ENCODE measurements at places on chromosomes 6 and 20.

GRCh38 chr6:91669154-91669870 is 1082.4 kb upstream of the MAP3K7 start:
- no peak for DNase-seq

GRCh38 chr20:36873498-36874189 is 2.3 kb upstream of the TLDC2 start:
- DNase-seq, result no peak

- no peak for DNase-seq
Measured at GRCh38 chr6:136719280-136720044, 72.8 kb downstream of the MAP3K5 start.

DNA sequence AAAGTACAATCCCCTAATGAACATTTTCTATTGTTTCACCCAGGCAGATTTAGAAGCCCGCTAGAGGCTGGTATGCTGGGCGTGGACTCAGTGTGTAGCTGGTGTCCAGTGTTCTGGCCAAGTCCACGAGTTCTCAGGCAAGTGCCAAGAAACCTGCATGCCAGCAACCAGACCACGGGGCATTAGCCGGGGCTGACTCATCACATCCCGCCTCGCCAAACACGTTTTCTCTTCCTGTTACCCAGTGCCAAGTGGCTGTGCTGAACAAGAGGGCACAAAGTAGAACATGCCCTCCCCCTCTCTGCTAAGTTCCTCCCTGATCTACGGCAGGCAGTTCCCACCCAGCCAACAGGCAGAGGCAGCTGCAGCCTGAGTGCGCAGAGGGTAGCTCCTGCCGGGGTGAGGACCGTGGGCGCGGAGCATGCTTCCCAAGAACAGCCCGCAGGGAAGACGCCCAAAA is 29.6 kb downstream of the RAMACL start:
- DNase-seq, result peak; percentile 99

DNA sequence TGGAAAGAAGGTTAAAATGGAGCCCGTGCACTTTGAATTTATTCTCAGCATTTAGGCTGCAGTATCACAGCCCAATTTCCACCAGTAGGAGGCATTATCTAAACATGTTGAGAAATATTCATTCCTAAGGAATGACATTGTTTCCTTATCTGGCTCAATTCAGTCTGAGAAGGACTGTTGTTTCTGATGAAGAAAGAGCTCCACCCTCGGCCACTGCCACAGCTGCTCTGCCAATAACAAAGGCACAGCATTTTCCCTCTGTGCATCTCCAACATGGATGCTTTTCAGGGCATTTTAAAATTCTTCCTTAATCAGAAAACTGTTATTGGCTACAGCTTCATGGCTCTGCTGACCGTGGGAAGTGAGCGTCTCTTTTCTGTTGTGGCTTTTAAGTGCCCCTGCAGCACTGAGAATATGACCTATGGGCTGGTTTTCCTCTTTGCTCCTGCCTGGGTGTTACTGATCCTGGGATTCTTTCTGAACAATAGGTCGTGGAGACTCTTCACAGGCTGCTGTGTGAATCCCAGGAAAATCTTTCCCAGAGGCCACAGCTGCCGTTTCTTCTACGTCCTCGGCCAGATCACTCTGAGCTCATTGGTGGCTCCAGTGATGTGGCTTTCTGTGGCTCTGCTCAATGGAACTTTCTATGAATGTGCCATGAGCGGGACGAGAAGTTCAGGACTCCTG is at the start of gene CALHM5:
Gene CALHM5, plus strand, starts transcription at position 216 of the 687 bp plus-strand sequence. Its CDS starts 58 bp downstream, at position 274.
- peak; percentile 50 for DNase-seq

GRCh38 chr6:69027861-69028260 is 392.8 kb downstream of the ADGRB3 start:
- no peak for DNase-seq

DNA sequence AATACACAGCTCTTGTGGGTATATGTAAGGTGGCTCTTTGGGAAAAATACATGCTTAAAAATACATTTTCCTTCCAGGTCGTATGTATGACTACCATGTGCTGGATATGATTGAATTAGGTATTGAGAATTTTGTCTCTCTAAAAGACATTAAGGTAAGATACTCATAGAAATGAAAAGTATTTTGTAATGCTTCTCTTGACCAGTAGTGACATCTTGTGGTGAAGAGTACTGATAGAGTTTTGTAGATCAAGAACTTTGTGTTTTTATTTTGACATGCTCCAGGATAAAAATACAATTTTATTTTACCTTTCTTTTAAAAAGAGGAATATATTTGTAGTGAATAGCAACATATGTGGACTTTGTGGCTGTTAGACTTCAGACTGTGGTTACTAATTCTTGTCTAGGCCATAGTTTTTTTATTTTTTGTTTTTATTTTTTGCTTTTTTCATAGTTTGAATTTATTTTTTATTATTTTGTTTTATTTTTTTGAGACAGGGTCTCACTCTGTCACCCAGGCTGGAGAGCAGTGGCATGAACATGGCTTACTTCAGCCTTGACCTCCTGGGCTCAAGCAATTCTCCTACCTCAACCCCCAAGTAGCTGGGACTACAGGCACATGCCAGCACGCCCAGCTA is 17.9 kb downstream of the RPF2 start:
- no peak for DNase-seq

DNA sequence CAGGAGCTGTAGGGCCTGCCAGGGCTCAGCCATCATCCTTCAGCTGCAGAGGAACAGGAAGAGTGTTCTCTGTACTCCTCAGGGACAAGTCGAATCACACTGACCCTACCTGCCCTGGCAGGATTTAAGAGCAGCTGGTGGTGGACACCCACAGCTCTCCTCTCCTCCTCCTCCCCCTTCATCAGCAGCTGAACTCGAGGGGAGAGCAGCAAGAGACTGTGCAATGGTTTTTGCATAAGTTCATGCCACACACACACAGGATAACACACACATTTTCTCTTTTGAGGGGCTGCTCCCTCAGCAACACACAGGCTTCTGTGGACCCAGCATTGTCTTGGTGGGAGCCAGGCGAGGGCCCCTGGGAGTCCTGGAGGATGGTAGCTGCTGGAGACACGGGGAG is at the start of gene CST11:
Gene CST11, minus strand, starts transcription at position 101 of the 400 bp plus-strand sequence. Its CDS starts 65 bp downstream, at position 36.
- DNase-seq, result no peak

GRCh38 chr20:49096203-49096730 is 50.2 kb downstream of the CSE1L start:
- DNase-seq, result no peak

- DNase-seq, result no peak
Measured at GRCh38 chr20:57767441-57767840, 57.6 kb upstream of the PMEPA1 start.

DNA sequence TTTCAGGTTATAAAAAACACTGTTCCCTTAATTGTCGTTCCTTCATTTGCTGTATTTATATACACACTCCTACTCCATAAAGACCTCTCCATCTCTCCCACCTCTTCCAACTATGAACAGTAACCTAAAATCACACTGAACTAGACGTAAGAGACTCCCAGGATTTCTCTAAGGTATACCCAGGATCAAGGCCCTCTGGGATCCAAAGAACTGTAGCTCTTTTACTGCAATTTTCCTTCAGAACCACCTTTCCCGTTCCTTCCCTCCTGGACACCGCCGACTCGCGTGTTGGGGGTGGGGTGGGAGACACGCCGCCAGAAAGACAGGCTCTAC is 680 bp downstream of the LATS1 start:
- DNase-seq, result no peak

GRCh38 chr6:35228481-35228880 is 14.7 kb downstream of the SCUBE3 start:
- no peak for DNase-seq

- no peak for DNase-seq
Measured at GRCh38 chr6:136737871-136738691, 54.2 kb downstream of the MAP3K5 start.
